ENCODE measurements at places on chromosomes 3 and 15.

DNA sequence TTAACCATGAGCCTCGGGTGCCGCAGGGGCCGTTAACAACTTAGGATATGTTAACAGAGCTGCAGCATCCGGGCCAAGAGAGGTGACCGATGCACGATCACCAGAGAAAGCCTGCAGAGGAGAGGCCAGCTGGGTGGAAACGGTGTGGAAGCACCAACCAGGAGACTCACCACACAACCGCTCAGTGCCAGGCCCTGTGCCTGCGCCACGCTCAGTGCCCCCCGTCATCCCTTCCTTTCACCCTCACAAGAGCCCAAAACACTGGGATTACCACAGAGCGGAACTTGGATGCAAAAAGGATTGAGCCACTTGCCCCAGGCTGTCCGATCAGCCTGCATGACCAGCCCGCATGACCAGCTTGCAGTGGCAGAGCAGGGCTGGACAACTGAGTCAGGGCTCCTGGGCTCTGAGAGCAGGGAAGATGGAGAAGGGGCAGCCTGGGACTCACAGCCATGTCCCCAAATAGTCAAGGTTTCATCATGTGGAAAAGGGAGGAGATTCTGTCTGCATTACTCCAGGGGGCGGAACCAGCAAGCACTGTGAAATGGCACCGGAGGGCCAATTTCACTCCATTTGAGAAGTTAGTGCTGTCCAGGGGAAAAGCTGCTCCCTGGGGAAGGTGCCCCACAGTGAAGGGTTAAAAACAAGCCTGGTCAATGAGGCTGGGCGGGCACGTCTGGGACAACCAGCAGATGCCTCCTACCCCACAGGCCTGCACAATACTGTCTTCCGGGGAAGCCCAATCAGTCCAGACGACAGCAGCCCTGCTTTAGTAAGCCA is 156.8 kb downstream of the ATP10A start:
- DNase-seq = no peak

- peak; percentile 93 for DNase-seq
These were observed at the start of gene C3orf18 for GRCh38 chr3:50567386-50568167. Gene C3orf18 (minus strand): TSS chr3:50567747. CDS start chr3:50565699, 2,048 bp downstream.

GRCh38 chr15:99239545-99240198 is 9.7 kb downstream of the TTC23 start:
- no peak for DNase-seq

DNA sequence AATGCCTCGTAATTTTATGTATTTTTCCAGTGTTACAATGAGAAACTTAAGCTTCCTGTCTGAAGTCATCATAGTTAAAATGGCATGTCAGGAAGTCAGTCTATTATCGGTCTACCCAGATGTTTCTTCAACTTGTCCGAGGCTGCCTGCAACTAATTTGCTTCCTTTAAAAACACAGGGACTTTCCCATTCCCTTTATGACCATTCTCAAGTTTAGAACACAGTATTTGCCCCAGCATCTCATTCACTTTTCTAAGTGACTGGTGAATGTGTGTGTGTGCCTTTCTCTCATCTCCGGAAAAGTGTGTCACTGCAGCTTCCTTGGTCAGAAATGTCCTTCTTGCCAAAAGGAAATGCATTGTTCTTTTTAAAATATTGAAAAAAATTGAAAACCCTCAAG is 466.6 kb downstream of the RAP2B start:
- DNase-seq = no peak

GRCh38 chr15:68909601-68910100 is 20.7 kb upstream of the SPESP1 start:
- no peak for DNase-seq

DNA sequence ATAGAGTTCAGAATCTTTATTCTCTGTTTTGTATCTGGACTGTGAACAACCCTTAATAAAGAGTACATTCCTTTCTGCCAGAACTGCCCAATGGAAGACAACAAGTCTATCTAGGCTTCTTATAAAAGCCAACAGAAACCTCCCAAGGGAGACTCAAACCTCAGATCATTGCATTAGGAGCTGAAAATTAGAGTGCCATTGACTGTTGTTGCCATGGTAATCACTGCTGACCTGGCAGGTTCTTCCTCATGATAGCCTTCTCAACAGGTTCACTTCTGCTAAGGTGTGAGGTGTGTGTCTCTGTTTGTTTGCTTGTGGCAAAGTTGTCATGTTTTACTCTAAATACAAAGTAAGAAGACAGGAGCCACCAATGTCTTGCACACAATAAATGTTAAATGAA is 79.2 kb downstream of the TMEM108 start:
- DNase-seq = no peak

DNA sequence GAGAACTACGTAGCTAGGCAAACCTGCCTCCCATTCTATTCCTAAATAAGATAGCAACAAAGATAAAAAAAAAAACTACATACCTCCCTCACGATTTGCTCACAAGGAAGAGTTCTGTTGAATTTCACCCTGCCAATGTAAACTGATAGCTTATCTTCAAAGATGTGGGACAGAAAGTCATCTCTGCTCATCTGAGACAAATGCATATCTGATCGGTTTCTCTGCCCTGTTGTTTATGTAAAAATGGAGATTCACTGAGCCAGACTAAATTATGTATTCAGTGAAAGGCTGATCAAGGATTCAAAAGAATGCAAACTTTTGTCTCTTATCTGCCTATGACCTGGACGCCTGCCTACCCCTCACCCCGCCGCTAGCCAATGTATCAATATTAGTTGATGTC is 11.2 kb downstream of the PYGO1 start:
- DNase-seq = no peak

- DNase-seq = no peak
These were observed 20.7 kb upstream of the KLF13 start for GRCh38 chr15:31305796-31306425.

DNA sequence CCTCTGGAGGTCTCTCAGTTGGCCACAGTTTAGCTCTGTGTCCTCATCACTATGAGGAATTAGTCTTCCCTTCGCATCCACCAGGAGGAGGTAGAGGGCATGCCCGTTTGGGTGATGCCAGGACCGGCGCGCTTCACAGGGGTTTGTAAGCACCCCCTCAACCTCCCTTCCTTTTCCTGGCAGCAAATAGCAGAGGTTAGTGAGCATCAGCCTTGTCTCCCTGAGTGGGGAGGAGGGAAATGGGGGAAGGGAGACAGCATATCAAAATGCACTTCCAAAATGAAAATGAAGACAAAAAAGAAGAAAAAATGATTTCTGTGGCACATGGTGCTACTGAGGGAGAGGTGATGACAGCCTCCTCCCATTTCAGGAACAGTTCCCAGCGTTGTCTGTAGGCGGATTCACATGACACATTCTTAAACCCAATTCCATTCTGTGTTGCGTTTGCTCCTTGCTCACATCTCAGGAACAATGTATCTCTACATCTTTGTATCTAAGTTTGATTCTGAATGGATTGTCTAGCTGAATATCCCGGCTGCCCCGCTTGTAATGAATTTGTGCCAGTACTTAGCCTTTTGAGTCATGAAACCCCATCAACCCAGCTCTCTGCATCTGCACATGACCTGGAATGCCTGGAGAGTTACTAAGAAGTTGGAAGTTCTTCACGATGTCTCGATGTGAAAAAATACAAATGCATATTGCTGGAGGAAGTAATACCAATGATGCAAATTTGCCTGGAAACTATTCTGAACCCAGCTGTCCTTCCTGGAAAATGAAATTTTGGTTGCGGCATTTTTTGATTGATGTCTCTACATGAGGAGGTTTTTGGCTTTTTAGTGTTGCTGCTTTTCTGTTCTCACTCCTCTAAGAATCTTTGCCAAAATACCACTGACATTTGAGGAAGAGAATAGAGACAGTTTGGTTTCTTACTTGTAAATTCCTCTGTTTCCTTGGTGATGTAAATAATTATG is 45.2 kb downstream of the TYRO3 start:
- DNase-seq = peak; percentile 48

Data from naive B cell (primary cell).